BJ (cell line): ENCODE measurements at places on chromosomes 11 and 22.

DNA sequence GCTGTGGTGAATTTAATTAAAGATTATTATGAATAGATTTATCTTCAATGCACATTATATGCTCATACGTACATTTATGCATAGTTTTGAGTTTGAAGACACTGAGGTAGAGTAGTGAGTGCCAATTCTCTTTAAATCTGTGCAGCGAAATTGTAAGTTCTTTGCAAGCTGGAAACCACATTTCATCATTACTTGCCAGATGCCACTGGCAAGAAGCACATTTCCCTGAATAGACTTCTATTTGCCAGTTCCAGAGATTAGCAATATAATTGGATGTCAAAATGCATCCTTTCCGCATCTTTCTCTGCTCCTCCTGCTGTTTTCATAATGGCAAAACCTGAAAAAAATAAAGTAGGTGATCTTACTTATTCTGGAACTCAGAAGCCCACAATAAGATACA lies 448.0 kb downstream of the LUZP2 start:
- no peak for DNase-seq

GRCh38 chr11:8723711-8724110 lies 41.1 kb downstream of the RPL27A start:
- DNase-seq: no peak

DNA sequence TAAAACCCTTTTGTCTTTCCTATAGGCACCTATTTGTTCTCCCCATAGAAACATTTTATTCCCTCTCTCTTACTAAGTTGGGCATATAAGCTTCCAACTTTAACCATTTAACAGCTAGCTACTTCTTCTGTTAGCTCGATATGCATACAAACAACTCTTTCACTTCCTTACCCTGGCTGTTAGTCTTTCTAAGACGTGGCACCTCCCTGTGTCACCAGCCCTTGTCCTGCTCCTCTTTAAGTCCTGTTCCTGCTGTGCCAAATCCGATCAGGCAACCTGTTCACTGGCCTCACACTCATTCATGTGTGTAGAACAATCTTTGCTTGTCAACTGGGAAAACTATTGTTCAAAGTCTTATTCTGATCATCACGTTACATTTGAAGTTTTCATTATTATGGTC lies 1376.1 kb upstream of the TENM4 start:
- no peak for DNase-seq

GRCh38 chr11:85348945-85349344 lies 278.2 kb downstream of the DLG2 start:
- no peak for DNase-seq
